ENCODE measurements at places on chromosomes 1 and 21.

- no peak for DNase-seq
Measured at GRCh38 chr1:228038387-228039005, 31.7 kb downstream of the WNT3A start.

DNA sequence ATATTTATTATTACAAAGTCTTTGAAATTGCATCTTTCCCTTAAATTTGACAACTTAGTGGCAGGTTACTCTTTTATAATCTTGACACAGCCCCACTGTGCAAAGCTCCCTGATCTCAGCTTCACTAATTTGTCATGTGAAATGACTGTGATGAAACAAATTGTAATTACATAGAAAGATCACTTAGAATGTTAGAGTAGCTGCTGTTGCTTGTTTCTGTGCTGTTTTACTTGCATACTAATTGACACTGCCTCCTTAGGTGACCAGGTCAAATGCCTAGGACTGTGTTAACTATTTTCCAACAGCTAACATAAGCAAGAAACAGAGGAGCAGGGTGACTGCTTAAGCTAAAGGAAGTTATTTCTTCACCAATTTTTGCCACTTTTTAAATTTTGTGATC, 211.3 kb downstream of the ZNF326 start:
- no peak for DNase-seq

DNA sequence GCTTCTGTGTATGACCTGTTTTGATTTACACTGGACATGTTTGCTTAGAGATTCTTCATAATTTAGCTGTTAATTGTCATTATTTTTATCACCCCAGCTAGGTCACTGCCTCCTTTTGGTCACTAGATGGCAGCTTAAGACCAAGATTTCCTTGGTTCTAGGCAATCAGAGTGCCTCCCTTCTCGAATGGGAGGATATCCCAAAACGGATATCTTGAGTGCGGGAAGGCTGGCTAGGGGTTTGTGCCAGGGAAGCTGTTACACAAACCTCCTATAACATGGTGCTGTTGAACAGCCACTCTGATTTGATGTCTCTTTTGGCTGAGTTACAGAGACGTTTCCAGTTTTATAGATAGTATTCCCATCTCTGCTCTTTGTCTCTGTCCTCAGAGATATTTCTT, 283.5 kb downstream of the S1PR1 start:
- DNase-seq: peak; percentile 36

DNA sequence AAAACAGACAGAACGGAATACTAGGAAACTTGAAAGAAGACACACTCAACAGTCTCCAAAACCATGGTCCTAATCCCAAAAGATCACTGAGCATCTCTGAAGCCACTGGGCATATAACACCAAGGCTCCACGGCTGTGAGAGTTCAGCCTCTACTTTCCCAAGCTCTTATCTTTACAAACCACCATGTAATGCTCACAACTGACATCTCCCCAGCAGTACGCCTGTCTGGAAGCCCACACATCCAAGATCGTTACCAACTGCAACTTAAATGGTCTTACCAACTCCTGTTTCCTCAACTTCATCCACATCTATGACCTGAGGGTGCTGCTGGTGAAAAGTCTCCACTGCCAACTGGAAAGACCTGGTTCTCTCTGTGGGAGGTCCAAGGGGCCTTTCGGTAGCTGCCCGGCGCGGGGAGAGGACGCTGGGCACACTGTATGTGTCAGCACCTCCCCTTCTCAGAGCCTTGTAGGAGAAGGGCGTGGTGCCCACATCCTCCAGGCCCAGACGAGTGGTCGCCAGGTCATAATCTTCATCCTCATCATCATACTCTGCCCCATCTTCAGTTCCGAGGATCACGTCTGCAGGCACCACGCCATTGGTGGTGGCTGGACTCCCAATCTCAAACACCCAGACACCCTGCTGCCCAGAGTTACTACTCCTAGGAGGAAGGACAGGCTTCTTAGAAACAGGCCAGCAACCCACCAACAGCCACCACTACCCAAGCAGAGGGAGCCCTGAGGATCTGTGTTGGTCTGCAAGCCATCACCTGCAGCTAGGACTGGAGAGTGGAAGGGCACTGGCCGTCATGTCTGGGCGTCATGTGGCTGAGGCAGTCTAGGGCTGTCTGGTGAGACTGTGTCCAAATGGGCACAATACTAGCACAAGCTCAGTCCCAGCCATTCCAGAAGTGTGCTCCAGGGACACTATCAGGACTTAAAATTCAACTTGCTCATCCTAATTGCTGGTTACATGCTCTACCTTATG, 23.0 kb downstream of the NID1 start:
- no peak for DNase-seq

GRCh38 chr1:160330119-160330518, 12.9 kb downstream of the COPA start:
- no peak for DNase-seq

DNA sequence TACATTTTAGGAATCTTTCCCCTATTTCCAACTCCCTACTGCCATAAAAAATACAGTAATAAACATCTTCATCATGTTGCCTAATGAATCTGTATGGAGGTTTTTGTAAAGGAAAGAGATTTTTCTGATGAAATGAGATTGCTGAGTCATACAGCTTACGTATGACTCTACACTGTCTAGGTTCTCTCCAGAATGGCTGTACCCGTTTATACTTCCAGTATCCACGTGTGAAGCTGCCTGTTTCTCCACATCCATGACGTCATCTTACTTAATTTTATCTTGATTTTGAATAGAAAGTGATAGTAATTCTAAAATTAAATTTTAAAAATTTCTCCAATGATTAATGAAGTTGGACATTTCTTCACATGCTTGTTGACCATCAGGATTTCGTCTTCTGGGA, 103.7 kb downstream of the COQ8A start:
- DNase-seq: no peak

DNA sequence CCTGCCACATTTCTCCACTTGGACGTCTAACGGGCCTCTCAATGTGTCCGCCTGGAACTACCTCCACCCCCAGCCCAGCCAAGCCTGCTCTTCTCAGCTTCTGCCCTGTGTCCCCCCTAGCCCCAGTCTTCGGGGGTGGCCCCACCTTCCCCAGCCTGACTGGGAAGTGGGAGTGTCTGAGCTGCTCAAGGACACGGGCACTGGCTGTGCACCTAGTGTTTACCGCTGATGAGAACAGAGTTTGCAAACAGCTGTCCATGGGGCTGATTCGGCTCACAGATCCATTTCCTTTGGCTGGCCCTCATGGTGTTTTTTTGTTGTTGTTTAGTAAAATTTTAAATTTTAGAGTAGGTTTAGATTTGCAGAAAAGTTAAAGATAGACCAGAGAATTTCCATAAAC, 121.1 kb downstream of the PTPRU start:
- DNase-seq: no peak

DNA sequence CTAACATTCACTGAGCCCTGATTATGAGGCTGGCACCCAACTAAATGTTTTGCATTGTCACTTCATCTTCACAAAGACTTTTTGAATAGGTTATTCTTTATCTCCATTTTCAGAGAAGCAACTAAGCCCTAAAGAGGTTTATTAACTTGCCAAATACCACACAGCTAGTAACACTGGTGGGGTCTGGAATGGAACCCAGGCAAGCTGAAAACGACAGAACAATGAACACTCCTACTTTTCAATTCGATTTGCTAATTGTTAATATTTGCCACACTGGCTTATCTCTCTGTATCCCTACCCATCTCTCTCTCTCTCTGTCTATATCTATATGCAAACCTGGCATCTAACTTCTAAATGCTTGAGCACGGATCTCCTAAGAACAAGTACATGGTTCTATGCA, 40.6 kb downstream of the MRPL39 start:
- DNase-seq: no peak

GRCh38 chr1:232283864-232284263, 346.1 kb downstream of the SIPA1L2 start:
- DNase-seq: no peak

DNA sequence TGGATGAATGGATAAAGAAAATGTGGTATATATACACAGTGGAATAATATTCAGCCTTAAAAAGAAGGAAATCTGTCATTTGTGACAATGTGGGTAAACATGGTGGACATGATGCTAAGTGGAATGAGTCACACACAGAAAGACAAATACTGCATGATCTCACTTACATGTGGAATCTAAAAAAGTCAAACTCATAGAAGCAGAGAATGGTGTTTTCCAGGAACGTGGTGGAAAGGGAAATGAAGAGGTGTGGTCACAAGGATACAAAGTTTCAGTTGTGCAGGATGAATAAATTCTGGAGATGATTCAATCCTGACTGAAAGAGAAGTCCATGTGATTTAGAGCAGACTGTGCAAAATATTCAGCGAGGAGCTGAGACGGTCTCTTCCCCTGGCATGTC, 56.6 kb downstream of the RYR2 start:
- no peak for DNase-seq

GRCh38 chr1:15918962-15919715, 56.8 kb downstream of the ZBTB17 start:
- DNase-seq: no peak

All from CD4-positive, alpha-beta T cell (primary cell).